Upper lobe of right lung (tissue), 1 donor: ENCODE measurements at places on chromosomes 2 and 18. TPM values are rescaled to one million over a fixed set of nuclear protein-coding genes. Genes with fewer than 3 reads are reported as not detected.

GRCh38 chr2:187543488-187543887 is 10.7 kb downstream of the TFPI start:
- H3K4me3 ChIP-seq, result no peak overlapping the region
- peak overlapping the region; percentile 72 for H3K27ac ChIP-seq
- peaks cover 21% of the 10 kb centered on the region for H3K36me3 ChIP-seq
- DNase-seq, result no peak

DNA sequence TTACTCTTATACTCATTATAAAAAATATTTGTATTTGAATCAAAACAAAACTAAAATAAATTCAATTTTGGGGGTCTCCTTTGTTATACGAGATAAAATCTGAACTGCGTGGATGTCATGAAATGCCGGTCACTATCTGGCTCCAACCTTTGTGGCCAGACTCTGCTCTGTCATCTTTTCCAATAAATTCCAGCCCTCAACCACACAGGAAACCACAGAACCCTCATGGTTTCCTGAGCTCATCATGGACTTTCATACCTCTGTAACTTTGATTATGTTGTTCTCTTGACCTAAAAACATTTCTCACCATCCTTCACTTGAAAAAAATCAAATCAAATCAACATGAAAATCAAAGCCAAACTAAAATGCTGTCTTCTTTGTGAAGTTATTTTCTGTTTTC is 724.7 kb downstream of the METTL4 start:
- H3K27me3 ChIP-seq, result no peaks in the 10 kb centered on the region
- no peak overlapping the region for H3K4me3 ChIP-seq
- no peak overlapping the region for H3K27ac ChIP-seq
- no peaks in the 10 kb centered on the region for H3K4me1 ChIP-seq
- no peaks in the 10 kb centered on the region for H3K36me3 ChIP-seq
- DNase-seq, result no peak

Gene ABCG8
- not detected for total RNA-seq

- peaks cover 6% of the 10 kb centered on the region for H3K4me1 ChIP-seq
- no peak overlapping the region for H3K4me3 ChIP-seq
- DNase-seq, result no peak
- H3K27me3 ChIP-seq, result no peaks in the 10 kb centered on the region
Observed at GRCh38 chr2:217222309-217222910, 362.5 kb upstream of the TNP1 start.

Gene CHST10
- total RNA-seq, result 8.4 TPM

Gene C2orf78
- not detected for total RNA-seq

Gene C2orf72
- 1.5 TPM for total RNA-seq

Gene NPHP1
- total RNA-seq, result 4.1 TPM

Gene G6PC2
- not detected for total RNA-seq

DNA sequence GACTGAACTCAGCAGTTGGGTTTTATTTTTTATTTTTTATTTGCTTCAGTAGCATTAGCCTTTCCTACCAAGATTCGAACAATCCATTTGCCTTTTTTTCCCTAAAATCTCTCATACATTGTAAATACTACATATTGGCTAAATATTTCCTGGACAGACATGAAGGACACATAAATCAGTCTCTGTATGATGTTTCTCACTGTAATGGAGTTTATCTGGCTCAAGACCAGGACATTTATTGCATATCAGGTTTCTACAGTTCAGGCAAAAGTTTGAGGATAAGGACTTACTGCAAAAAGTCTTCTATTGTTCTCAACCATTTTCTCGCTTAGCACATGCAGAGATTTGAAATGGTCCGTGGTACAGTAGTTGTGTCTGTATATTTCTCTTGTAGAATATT is 3.3 kb downstream of the CLUL1 start:
- no peak overlapping the region for H3K27ac ChIP-seq
- DNase-seq, result no peak
- H3K36me3 ChIP-seq, result no peaks in the 10 kb centered on the region
- H3K4me1 ChIP-seq, result peaks cover 6% of the 10 kb centered on the region
- H3K4me3 ChIP-seq, result no peak overlapping the region

Gene TSPYL6
- not detected for total RNA-seq

- DNase-seq, result no peak
- no peaks in the 10 kb centered on the region for H3K27me3 ChIP-seq
- H3K4me3 ChIP-seq, result no peak overlapping the region
Observed at GRCh38 chr2:189002079-189002478, 27.9 kb downstream of the COL3A1 start.
